ENCODE measurements at places on chromosomes 7 and 10.

GRCh38 chr7:138903186-138903820 is 77.9 kb downstream of the KIAA1549 start:
- DNase-seq, result no peak

- peak; percentile 51 for DNase-seq
Observed at GRCh38 chr7:4613846-4614548, 68.1 kb upstream of the FOXK1 start.

DNA sequence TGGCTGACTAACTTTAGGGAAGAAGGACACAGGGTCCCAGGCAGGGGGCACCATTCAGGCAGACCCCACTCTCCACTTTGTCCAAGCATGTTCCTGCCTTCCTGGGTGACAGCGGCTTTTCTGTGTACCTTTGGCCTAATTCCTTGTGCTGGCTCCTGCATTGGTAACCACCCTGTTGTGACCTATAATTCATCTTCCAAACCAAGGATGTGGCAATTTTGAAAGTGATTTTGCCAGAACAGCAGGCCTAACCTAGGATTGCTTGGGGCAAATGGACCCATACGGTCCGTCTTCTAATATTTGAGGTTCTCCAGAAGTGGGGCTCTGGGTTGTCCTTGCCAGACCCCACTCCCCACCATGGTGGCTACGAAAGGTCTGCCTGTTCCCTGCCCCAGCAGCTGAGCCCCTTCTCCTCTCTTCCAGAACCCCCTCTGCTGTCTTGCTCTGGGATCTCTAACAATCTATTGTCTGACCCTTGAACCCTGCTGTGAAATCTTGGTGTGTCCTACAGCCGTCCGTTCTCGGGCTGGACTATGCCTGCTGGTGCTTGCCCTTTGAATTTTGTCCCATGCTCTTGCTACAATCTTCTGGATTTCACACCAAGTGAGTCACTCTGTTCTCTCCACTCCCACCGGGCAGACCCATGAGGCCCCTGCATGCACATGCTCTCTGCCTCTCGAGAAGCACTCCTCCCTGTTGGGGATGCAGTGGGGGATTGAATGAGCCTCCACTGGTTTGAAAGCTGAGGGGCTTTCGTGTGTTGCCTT is 316.0 kb downstream of the CXCL12 start:
- no peak for DNase-seq

DNA sequence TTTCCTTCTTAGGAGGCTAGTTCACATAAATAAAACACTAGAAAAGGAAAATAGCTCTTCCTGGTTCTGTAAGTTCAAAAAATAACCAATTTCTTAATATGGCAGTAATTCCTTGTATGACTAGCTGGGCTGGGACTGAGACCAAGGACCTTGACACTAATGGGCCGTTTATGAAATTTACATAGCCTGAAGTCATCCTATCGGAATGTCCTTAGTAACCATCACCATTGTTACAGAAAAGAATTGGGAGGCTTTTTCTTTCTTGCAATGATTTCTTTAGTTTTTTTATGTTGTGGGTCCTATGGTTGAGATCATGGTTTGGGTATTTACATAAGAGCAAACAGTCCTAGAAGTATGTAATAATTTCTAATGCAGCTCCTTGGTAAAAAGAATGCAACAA is 87.1 kb upstream of the HDAC9 start:
- DNase-seq, result no peak

DNA sequence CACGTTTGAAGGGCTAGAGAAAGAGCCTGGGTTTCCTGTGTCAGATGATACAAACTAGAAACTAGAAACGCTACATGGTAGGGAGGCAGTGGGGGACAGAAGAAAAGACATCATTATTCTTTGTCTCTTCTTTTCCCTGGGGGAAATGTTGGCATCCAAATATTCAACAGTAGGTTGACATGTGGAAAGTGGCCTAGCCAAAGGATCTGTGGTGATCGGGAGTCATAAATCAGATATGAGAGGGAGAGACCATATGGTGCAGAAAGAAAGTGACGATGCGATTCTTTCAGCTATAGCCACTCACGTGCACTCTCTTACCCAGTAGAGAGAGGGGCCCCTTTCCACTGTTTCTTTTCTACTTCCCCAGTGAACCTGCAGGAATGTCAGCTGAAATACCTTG is 964.7 kb downstream of the LRMDA start:
- no peak for DNase-seq

DNA sequence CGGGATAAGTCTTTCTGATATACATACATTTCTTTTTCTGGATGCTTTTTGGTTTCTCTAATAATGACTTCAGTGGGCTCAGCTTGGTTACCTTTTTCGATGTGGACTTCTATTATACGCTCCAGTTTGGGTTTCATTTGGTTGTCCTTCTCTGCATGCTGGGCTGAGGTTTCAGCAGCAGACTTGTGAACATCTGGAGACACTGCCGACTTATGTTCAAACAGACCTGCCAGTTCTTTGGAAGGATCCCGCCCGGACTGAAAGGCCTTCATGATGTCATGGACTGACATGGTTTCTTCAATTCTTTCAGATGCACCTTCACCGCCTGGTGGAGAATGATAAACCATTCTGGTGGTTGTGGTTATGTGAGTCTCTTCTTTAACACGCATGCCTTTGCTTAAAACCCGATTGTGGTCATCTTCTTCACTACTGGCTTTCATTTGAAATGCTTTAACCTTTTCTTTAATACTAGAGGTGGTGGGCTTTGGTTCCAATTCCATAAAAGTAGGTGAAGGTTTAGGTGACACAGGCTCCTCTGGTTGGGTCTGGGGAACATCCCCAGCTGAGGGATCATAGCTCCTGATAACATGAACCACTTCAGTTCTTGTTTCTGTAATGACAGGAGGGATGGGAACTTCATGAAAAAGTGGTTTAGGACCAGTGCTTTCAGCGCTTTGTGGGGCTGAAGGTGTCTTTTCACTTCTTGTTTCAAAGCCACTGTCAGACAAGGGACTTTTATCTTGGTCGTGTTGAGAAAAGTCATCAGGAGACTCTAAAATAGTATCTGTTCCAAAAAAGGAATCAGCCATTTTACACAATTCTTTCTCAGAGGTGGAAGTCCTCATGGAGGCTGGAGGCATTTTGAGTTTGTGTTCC is 167.7 kb upstream of the CCDC6 start:
- no peak for DNase-seq

DNA sequence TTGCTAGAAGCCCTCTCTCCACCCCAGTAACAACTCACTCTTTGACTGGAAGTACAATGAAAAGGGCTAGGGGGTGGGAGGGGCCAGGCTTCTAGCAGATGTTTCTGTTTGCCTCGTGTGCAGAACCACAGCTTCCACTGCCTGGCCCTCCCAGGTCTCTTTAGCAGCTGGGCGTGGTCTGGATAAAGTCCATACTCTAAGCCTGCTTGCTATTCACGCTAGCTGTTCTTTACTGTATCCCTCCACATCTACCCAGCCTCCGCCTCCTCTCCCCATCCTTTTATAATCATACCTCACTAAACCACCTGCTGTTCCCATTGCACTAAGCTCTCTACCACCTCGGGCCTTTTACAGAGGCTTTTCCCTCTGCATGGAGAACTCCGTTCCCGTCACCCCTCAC is 288.8 kb downstream of the CAMK1D start:
- peak; percentile 13 for DNase-seq

DNA sequence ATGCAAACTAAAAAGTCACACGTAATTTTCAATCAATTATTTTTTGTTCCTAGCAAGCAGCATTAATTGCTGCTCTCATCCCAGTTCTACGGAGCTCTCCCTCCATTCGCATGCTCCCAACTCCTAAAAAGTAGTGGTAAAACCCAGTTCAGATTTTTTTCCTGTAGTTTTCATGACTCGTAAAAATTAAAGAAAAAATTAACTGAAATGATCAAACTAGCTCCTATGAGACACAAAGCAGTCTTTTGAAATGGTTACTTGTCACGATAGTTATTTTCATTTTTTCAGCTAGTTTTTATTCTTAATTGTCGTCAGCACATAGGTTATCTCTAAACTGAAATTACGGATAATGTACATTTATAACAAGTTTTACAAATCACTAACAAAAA is 1.8 kb downstream of the HNRNPA2B1 start:
- no peak for DNase-seq

GRCh38 chr7:116234517-116235200 is 24.3 kb downstream of the TES start:
- DNase-seq, result no peak

DNA sequence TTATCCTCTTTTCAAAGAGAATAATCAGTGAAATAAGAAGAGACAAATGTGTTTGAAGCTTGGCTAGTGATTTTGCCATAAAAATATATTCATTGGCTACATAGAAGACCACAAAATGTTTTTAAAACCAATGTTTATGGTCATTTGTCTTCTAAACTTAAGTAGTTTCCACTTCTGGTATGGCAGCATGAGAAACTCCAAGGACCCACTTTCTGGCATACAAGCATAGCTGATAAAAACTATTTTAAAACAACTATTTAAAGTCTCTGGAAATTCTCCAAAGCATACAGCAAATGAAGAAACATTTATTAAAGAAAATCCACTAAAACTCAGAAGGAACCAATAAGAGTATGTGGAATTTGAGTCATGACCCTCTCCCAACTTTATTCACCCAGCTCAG is 89.2 kb upstream of the TOMM7 start:
- DNase-seq, result no peak

- no peak for DNase-seq
Observed at GRCh38 chr7:70544016-70544415, 587.9 kb upstream of the GALNT17 start.

- DNase-seq, result no peak
Observed at GRCh38 chr10:118278649-118279048, 63.5 kb downstream of the FAM204A start.

Data from hindlimb muscle (tissue), 1 donor.